ENCODE measurements at places on chromosomes 2 and 18.

DNA sequence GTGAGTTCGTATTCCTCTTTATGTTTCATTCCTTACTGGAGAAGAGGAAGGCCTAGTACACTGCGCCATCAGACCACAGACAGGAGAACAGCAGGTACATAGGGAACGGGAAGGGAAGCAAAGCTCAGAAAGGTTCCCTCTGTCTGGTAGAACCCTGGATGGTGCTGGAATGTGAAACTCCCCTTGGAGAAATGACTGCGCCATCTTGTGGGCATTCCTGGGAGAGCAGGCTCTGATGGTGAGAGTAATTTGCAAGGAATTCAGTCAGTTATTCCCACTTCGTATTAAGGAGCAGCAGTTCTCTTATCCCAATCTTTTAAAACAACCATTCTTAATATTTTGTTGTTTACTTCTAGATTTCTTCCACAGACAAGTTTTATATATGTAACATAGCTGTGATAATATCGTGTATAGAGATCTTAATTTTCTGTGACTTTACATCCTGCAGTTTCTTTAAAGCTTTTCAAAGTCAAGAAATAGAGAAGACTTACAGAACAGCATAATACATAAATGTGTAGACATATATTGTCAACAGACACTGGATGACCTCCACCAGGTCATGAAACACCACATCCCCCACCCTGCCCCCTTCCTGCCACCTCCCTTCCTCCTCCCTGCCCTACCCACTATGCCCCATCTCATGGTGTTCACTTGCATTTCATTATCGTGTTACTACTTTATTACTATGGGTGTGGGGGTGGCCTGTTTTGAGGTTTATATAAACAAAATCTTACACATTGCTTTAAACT is 83.9 kb downstream of the ARHGEF4 start:
- DNase-seq, result peak; percentile 17

DNA sequence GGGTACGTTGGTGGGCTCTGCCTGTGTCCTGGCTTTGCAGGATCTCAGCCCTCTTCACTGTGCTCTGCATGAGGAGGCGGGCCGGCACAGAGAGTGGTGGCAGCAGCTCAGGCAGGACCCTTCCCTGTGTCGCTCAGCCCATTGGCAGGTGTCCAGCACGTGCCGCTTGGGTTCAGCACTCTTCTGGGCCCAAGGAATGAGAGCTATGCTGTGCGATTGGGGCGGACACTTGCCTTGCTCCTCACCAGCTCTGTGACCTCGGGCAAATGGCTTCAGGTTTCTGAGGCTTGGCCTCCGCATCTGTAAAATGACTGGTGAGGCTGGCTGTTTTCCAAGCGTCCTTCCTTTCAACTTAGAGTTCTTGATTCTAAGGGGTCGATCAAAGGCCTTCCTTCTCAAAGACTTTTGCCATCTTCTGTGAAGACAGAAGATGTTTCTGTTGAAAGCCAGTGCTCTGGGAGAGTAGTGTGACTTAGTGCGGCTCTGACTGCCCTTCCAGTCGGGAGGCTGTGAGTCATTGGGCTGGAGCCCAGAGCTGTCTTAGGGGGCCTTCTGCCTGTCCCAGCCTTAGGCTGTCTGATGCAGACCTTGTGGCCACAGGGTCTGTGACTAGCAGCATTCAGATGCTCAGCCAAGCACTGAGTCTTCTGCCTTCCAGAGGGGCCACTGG is 35.6 kb downstream of the GLI2 start:
- no peak for DNase-seq

GRCh38 chr2:69073928-69074570 is 61.1 kb downstream of the ANTXR1 start:
- no peak for DNase-seq

DNA sequence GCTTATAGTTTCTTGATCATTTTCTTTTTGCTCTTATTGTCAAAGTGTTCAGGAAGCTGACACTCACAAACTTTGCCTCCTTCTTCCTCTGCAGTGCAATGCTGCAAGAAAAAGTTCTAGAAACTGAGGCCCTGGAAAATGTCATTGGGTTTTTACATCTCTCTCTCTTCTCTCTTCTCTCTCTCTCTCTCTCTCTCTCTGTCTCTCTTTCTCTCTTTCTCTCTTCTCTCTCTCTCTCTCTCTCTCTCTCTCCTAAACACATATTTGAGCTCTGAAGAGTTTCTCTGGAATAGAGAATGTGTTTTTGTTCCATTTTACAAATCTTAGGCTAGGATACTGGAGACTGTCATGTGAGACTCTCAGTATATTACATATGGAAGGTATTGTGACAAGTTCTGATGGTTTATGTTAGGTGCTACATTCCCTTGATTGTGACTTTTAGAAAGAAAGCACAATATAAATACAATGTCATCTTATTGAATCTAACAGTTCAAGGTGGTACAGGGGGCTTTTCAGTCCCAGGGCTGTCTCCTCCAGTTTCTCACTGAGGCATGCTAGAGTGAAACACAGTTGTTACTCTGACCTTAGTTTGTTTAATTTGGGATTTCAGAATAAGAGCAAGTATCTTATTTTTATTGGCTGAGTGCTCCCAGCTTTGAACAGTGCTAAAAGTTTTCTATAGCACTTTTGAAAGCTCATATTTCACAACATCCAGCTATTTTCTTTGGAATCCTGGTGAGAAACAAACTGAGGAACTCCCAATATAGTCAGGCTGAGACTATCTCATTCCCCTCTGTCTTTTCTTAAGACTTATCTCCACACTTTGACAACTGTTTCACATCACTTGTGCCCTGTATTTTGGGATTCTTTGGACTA is 41.4 kb upstream of the EHBP1 start:
- DNase-seq, result no peak

DNA sequence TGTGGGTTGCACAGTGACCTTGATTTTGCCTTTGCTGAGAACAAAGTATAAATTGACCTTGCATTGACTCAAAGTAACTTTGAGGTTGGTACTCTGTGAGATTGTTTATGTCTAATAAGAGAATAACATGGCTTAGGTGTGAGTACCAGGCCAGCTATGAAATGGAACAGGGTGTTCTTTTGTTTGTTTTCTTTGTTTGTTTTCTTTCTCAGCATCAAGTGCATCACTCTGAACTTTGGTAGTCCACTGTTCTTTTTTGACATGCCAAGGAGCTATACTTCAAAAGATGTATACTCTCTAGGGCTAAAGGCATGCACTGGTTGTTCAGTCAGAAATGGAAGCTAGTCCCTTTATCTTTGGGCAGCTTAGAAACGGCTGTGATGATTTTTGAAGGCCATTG is 5.1 kb downstream of the ABCB11 start:
- no peak for DNase-seq

- DNase-seq, result no peak
These were observed 77.5 kb upstream of the SERTAD2 start for GRCh38 chr2:64731263-64731643.

DNA sequence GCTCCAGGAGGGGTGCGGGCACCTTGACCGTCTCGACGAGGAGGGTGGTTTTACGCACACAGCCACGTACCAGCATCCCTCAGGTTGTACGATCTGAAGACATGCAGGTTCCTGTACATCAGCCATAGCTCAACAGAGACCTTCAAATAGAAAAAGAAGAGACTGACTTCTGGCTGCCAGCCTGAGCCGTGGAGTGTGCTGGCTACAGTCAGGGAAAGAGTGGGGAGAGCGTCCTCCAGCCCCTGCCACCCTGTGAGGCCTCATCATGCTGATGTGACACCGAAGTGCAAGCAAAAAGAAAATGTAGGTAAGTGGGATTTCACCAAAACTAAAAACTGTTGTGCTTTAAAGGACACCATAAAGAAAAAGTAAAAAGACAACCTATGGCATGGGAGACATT is 47.0 kb downstream of the ADI1 start:
- no peak for DNase-seq

GRCh38 chr2:25371253-25372241 is 29.8 kb upstream of the DNMT3A start:
- DNase-seq, result no peak

- no peak for DNase-seq
These were observed 11.4 kb upstream of the TRAPPC8 start for GRCh38 chr18:31954349-31954748.

DNA sequence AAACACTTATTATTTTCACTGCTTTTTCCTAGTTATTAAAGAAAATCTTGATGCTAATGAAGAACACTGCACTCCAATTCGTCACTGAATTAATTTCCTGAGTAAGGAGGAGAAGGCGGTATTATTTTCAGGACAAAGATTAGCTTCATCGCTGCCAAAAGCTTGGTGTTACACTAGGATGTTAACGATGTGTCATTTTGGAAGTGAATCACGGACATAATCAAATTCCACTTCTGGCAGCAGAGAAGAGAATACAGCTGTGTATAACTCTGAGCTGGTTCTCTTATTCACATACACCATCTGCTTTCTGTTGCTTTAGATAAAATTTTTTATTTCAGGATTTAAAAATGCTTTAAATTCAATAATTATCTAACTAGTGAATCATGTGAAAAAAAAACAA is 74.1 kb downstream of the SCG2 start:
- DNase-seq, result no peak

- no peak for DNase-seq
These were observed 24.5 kb upstream of the ALPP start for GRCh38 chr2:232354069-232354468.

DNA sequence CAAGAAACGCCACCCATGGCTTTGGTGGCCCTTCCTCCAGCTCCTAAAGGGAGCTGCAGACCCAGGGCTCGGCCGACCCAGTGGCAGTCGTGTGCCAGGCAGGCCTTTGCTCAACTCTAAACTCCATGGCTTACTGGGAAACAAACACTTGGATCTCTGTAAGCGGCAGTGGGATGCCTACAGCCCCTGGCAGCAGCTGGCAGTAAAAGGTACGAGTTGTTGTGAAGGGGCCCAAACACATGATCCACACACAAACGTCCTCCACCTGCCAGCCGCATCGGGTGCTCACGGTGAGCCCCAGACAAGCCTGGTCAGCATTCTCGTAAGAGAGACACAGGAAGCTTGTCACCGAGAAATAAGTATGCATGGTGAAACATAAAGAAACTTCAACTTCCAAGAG is 214.9 kb downstream of the MGAT5 start:
- no peak for DNase-seq

GRCh38 chr2:240628808-240629618 is 3.7 kb downstream of the GPR35 start:
- DNase-seq, result no peak

- no peak for DNase-seq
These were observed 143.5 kb downstream of the MBP start for GRCh38 chr18:76988827-76989646.

DNA sequence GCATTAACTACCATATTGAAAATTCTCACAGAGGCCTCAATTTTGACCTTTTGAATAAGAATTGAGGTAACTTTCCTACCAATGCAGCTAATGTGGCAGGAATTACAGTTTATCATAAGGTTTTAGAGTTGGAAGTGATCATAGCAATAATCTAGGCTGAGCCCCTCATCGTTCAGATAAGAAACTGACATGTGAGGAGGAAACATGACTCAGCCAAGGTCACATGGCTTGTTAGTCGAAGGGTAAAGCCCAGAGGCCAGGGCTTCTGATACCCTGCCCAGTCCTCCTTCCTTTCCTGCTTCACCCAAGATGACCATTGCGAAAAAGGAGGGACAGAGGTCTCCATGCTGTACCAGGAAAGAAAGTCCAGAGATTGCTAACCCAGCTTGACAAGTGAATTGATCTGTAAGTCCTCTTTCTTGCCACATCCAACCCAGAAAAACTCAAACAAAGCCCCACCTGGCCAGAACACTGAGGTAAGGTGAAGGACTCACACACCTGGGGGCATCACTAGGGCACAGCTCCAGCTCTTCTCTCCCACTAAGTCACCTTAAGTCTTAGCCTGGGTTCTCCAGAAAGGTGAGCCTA is 174.8 kb downstream of the EN1 start:
- no peak for DNase-seq

DNA sequence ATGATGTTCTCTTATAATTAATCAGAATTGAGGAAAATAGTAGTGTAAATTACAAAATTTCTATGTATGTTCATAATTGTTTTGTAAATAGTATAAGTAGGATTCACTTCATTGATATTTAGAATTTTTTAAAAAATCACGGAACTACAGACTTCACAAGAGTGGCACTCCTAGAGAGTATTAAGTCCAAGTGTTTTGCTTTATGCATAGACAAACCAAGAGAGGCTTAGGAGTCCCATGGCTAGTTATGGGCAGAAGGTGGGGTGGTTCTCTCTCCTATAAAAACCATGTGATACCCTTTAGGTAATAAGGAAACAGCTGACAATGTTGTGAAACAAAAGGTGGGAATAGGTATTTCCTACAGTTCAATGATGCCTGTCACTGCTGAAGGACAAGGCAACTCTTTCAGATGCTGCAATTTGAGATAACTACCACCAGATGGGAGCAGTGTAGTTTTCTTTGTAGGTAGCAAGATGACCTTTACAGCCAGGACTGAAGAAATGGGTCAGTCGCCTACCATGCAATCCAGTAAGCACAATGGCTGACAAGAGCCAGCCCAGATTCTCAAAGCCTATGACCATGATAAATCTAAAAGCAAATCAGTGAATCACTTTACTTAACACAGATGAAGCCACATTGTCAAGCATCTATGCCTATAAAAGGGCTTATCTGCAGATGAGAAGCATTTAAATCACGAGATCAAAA is 83.9 kb downstream of the AAK1 start:
- DNase-seq, result peak; percentile 10

GRCh38 chr2:72082887-72083286 is 64.8 kb downstream of the CYP26B1 start:
- DNase-seq, result no peak

DNA sequence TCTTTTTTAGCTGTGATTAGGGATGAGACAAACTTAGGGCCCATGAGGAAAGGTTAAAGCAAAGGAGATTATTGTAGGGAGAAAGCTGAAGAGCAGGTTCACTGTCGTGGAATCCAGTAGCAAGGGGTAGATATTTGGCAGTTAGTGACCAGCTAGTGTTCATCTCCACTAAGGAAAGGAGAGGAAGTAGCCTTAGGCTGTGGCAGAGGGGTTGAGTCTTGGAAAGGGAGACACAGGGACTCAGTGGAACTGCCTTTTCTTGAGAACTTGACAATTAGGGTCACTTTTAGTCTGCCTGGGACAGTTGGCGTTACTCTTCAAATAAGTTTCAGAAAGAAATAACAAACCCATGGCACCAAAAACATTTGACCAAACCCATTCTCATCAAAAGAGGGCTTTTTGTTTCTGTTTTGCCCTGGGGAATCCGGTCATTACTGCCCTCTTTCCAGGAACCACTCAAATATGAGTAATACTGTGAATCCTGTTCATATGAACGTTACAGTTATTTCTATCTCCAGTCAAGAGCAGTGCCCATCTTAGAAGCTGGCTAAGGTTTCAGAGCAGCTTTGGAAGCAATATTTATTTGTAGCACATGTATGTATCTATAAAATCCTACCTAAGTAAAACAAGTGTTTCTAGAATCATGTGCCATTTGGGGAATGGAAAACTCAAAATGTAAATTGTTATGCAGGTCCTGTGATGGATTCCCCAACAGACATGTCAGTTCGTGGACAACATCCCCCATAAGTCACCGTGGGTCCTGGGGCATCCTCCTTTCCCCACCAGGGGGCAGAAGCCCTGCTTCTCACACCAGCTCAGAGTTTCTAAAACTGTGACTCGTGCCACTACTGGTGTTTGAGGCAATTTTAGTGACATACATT is 77.3 kb upstream of the PHLPP1 start:
- DNase-seq, result no peak

GRCh38 chr18:57929922-57930321 is 114.1 kb upstream of the NEDD4L start:
- no peak for DNase-seq
